ENCODE measurements at places on chromosomes 5 and 9. TPM values are rescaled to one million over a fixed set of nuclear protein-coding genes. Genes with fewer than 3 reads are reported as not detected.

GRCh38 chr9:78549711-78550110 lies 252.8 kb downstream of the PSAT1 start:
- no peak for ATAC-seq

- peak; percentile 33 for ATAC-seq
Observed at GRCh38 chr9:98365227-98365669, 109.8 kb upstream of the TBC1D2 start.

DNA sequence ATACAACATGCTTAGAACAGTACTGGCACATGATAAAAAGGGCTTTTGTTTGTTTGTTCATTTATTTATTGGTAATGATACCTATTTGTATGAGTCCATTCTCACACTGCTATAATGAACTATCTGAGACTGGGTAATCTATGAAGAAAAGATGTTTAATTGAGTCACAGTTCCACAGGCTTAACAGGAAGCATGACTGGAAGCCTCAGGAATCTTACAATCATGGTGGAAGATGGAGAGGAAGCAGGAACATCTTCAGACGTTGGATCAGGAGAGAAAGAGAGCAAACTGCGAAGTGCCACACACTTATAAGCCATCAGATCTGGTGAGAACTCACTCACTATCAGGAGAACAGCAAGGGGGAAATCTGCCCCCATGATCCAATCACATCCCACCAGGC lies 847.7 kb downstream of the CDH18 start:
- no peak for ATAC-seq

DNA sequence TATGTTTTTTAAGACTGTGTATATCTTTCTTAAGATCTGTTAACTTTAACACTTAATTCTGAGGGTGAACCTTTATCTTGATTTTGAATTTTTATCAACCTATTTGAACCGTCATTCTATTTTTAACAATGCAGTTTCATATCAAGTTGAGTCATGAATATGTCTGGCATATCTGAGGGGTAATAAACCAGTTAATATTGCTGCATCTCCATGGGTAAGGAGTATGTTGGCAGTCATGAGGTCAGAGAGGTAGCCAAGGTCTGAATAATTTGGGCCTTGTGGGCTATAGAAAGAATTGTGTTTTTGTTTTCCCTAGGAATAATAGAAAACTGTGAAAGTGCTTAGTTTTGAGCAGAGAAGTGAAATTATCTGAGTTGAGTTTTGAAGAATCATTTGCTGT lies 419.0 kb downstream of the PLK2 start:
- ATAC-seq: no peak

DNA sequence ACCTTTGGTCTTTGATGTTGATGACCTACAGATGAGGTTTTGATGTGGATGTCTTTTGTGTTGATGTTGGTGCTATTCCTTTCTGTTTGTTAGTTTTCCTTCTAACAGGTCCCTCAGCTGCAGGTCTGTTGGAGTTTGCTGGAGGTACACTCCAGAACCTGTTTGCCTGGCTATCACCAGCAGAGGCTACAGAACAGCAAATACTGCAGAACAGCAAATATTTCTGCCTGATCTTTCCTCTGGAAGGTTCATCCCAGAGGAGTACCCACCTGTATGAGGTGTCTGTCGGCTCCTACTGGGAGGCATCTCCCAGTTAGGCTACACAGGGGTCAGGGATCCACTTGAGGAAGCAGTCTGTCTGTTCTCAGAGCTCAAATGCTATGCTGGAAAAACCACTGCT lies 694.5 kb upstream of the CDH6 start:
- no peak for ATAC-seq

DNA sequence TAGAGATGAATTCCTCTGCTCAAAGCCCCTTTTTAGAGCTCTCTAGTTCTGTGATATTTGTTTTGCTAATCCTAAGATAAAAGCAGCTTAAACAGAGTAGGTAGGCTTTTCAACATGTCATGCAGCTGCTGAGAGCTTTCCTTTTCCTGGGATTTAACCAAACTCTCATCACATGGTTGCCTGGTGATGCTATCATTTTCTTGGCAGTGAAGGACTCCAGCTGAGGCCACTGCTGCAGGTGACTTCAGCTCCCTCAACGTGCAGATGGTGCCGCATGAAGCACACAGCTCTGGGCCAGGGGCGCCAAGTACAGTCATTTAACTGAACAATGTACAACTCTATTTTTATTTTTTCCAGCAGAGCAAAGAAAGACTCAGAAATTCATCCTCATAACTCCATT lies 42.2 kb downstream of the SECISBP2 start:
- ATAC-seq: no peak

DNA sequence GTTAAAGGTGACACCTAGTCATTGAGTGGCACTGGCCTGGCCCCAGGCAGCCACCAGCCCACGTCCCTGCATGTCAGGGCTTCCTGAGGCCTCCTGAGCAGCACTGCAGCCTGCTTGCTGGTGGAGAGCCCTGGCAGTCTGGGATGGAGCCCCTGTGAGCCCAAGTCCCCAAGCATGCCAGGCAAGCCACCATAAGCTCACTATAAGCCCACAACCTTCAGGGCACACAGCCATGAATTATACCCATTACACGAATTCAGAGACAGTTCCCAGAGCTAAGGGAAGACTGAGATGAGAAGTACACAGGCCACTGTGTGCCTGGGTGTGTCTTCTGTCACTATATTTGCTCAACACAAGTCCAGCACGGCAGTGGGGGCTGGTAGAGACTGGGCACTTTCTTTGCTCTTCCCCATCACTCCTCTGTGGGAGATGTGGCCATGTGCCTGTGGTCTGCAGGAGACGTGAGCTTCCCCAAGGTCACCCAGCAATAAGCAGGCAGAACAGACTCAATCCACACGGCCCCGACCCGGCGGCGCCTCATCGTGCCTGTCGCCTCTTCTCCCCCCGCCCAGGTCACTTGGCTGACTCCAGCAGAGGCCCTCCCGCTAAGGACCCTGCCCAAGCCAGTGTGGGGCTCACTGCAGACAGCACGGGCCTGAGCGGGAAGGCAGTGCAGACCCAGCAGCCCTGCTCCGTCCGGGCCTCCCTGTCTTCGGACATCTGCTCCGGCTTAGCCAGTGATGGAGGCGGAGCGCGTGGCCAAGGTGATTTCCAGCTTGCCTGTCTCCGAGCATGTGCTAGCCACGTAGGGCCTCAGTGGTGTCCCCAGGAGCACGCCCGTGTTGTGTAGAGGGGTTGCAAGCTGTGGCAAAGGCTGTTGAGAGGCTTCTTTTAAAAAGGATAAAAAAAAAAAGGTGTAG lies 114.8 kb downstream of the WNK2 start:
- no peak for ATAC-seq

GRCh38 chr5:115461506-115462290 lies 82.9 kb downstream of the FEM1C start:
- peak; percentile 92 for ATAC-seq

The ARSI gene
- total RNA-seq: 1.7 TPM

DNA sequence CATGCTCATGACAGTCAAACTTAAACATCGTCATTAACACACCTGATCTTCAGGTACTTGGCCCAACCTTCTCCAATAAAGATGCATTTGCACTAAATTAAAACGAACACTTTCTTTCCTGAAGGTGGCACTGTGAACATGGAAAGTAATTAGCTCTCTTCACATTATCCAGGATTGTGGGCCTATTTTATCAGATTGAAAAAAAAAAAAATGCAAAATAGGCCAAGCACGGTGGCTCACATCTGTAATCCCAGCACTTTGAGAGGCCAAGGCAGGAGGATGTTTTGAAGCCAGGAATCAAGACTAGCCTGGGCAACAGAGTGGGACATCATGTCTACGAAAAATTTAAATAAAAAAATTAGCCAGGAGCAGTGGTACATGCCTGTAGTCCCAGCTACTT lies 14.4 kb upstream of the CDC20B start:
- ATAC-seq: peak; percentile 33

GRCh38 chr5:53713978-53714666 lies 153.7 kb downstream of the NDUFS4 start:
- ATAC-seq: no peak

DNA sequence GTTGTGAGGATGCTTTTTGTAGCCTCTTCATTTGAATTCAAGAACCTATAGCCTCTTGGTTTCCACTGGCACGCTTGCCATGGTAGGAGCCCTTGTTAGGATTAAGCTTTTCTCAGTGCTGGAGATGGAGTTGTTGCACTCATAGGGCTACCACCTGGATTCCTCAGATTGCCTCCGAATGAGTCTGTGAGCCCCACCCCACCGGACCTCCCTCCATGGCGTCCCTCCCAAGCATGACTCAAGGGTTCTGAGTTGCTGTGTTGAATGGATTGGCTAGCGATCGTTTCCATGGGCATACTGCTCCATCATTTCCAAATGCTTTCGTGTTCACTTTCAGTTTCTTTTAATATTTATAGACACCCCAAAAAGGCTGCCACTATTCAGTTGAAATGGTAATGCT lies 69.9 kb downstream of the DAPK1 start:
- ATAC-seq: no peak

The BARHL1 gene
- not detected for total RNA-seq

DNA sequence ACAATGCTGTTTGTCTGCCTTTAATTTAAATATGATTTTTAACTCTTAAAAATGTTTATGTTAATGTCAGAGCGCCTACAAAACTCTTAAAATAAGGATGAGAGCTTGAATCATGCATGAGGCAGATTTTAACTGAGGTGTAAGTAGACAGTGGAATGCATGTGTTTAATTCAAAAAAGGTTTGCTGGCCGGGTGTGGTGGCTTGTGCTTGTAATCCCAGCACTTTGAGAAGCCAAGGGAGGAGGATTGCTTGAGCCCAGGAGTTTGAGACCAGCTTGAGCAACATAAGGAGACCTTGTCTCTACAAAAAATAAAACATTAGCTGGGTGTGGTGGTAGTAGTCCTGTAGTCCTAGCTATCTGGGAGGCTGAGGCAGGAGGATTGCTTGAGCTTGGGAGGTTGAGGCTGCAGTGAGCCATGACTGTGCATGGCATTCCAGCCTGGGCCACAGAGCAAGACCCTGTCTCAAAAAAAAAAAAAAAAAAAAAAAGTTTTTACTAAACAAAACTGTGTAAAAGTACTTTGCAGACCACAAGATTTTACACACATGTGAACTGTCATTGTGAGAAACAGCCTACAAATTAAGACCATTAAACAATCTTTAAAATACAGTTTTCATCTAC lies 21.1 kb downstream of the NDST1 start:
- no peak for ATAC-seq

DNA sequence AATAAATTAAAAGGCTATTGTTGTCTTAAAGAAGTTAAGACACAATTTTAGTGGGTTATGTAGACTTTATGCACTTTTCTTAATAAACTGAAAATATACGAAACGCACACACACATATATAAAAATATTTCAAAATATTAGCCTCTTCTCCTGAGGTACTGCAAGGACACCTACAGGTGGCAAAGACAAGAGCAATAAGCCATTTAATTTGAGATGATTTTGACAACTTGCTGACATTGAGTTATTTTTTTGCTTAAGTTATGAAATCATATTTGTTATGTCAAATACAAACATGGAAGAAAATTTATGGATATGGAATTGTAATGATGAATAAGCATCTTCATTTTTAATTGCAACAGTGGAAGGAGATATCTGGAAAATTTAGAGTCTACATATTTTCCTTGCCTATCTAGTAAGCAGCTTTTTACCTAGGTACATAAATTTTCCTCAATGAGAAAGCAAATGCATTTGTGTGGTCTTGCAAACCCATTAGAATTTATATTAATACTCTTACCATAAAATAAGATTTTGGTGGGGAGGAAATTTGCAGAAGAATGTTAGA lies 301.6 kb downstream of the ISL1 start:
- ATAC-seq: no peak

The MELK gene
- total RNA-seq: 18.7 TPM

The CARTPT gene
- total RNA-seq: not detected

The PTGR1 gene
- 101 TPM for total RNA-seq

DNA sequence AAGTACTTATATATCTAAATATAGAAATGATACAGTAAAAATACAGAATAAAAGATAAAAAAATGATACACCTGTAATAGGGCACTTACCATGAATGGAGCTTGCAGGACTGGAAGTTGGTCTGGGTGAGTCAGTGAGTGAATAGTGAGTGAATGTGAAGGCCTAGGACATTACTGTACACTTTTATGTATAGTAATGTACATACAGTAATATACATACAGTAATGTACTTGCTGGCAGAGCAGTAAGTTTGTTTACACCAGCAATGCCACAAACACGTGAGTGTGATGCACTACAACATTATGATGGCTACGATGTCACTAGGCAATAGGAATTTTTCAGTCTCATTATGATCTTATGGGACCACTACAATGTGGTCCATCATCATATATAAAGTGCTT lies 34.2 kb downstream of the SUSD1 start:
- peak; percentile 76 for ATAC-seq

DNA sequence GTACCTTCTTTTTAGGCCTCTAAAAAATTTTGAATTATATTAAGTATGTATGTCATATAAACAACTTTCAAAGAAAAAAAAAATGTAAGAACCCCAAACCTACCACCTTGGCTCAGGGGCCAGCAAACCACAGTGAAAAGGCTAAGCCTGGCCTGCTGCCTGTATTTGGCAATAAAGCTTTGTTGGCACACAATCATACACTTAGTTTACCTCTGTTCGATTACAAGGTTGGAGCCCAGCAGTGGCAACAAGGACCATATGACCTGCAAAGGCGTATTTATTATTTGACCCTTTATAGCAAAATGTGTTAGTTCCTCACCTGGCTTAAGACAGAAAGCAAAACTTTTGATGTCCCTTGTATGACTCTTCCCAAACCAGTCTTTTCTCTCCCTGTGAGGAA lies 282.8 kb downstream of the DENND1A start:
- ATAC-seq: no peak

DNA sequence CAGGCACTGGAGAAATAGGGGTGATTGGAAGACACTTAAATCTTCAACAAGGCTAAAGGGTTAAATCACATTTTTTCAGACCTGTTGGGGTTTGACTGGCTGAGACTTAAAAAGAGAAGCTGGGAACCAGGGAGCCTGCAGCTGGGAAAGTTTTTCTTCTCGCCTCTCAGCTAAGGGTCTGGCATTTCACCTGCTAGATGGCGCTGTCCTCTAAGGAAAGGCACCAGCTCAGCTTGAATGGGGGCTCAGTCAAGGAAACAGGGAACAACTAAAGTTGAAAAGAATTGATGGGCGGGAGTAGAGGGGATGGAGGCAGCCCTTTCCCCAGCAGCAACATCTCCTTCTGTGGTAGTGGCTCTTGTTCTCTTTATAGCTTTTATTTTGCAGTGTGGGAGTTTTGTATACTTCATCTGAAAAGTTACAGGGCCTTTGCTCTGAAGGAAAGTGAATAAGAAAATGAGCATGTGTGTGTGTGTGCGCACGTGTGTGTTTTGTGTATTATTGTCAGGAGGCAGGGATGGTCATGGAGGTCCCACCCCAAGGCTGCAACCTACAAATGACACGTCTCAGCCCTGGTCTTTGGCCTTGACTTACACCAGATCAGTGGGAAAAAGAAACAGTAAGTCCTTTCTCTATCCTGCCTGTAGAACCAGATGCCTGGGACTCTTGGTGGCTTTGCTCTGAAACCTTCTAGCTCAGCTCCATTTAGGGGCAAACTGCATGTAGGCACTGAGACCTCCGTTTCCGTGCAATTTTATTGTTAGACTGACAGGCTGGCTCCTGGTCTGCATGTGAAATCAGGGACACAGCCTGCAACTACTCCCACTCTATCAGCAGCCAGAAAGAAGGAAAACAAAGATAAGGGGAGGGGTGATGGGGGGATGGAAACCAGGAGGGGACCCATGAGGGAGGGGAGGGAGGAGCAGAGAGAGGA lies 316.2 kb upstream of the CLINT1 start:
- peak; percentile 48 for ATAC-seq

GRCh38 chr9:31135567-31135966 lies 1248.9 kb upstream of the ACO1 start:
- no peak for ATAC-seq

The MZB1 gene
- total RNA-seq: 3.3 TPM

The FOXD4 gene
- total RNA-seq: 0.28 TPM

The PHF24 gene
- 0.48 TPM for total RNA-seq

GRCh38 chr5:148792744-148793143 lies 33.7 kb upstream of the ADRB2 start:
- no peak for ATAC-seq
